Stimulated activated CD8-positive, alpha-beta memory T cell treated with anti-CD3 and anti-CD28 coated beads, Interleukin-4, amount 100 ng/mL, for 1 hour (primary cell): ENCODE measurements at places on chromosomes 5 and 9.

DNA sequence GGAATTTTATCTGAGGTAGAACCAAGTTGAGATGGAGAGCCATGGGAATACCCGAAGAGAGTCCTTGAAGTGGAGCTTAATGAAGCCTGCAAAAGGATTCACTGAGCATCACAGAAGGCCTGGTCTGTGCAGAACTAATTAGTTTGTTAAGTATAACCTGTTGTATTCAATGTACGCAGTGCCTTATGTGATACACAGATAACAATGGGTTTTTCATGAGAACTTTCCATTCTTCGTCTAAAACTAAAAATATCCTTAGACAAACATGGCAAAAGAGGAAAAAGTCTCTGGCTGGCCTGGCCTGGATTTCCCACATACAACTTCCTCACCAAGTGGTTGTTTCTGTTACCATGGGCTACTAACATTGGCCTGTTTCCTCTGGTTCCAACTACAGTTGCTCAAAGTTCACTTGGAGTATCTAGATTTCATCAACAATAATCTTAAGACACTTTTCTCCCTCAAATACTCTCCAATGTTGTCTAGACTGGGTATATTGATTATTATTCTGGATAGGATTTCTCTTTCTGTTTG lies 237.6 kb upstream of the ZNF462 start:
- no peak for DNase-seq

- no peak for DNase-seq
Measured at GRCh38 chr9:135374591-135374990, 105.0 kb upstream of the PPP1R26 start.

GRCh38 chr5:64876203-64876602 lies 107.5 kb downstream of the CWC27 start:
- no peak for DNase-seq

DNA sequence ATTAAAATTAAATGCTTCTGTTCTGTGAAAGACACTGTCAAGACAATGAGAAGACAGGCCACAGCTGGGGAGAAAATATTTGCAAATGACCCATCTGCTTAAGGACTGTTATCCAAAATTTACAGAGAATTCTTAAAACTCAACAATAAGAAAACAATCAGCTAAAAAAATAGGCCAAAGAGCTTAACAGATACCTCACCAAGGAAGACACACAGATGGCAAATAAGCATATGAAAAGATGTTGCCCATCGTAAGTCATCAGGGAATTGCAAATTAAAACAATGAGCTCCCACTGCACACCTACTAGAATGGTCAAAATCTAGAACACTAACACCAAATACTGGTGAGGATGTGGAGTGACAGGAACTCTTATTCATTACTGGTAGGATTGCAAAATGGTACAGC lies 10.3 kb downstream of the WNK2 start:
- no peak for DNase-seq

GRCh38 chr9:106324591-106325280 lies 538.2 kb upstream of the ZNF462 start:
- DNase-seq: no peak

DNA sequence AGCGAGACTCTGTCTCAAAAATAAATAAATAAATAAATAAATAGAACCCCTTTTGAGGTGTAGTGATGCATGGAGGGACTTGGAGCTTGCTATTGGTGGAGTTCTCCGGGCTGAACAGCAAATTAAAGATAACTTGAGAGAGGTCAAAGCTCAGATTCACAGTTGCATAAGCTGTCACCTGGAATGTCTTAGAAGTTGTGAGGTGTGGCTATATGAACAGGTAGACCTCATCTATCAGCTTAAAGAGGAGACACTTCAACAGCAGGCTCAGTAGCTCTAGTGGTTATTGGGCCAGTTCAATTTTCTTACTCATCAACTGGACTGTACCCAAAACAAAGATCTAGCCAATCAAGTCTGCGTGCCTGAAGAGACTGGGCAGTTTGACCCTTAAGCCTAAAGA lies 11.7 kb upstream of the STING1 start:
- DNase-seq: no peak

- no peak for DNase-seq
Measured at GRCh38 chr5:38607396-38607795, 51.0 kb upstream of the LIFR start.

DNA sequence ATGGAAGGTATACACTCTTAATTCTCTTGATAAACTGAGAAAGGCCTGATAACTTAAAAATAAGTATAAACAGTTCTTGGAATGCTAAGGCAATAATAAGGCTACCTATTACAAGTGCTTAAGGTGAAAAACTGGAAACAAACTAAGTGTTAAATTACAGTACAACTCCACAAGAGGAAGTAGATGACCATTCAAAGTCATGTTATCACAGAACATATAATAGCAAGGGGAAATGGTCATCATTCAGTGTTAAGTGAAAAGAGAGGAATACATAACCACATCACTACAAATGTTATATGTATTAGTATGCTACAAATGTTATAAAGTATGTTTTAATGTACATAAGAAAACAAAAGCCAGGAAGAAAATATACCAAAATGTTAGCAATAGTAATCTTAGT lies 135.9 kb downstream of the CCDC192 start:
- no peak for DNase-seq

DNA sequence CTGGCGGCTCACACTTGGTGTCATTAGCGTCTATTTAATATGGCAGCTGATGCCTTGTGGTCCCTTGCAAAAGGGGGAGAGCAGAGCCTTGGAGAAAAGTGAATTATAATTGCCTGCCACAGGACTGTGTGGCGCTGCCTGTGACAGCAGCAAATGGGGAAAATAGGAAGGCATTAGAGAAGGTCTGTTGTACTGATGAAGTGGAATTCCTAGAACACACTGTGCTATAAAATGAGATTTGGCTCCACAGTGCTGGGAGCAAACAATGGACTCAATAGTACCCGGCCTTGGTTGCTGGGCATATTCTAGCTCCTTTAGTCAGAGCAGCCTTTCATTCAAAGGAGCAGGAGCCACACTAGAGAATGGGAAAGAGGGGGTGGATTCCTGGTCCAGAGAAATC lies 21.3 kb downstream of the SEMA6A start:
- no peak for DNase-seq

- DNase-seq: no peak
Measured at GRCh38 chr9:70385426-70385825, 29.0 kb downstream of the KLF9 start.

DNA sequence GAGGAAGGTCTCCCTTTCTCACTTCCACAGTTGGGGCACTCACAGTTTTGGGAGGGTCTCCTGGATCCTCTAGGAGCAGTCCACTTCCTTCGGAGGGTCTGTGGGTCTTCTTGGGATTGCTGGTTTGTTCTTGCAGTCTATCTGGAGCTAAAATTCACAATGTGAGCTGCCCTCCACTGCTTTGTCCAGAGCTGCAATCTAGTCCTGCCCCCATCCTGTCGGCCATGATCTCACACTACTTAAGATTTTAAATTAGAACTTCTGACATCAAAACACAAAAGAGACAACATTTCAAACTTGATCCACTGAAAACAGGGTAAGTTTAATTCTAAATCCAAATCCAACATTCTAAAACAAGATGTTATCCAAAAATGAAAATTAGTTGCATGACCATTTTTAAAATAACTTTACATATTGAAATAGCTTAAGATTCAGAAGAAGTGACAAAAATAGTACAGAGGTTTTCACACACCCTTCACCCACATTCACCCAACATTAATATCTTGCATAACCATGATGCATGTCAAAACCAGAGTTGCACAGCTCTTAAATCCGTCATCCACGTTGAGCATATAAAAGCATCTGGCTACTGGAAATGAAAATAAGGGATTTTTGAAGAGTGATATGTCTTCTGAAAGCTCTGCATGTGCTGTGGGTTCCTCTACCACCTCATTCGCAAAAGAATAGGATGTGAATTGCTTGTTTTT lies 113.7 kb upstream of the EPB41L4A start:
- DNase-seq: no peak

GRCh38 chr9:110089681-110090370 lies 118.1 kb downstream of the C9orf152 start:
- no peak for DNase-seq

GRCh38 chr5:6616632-6617031 lies 16.2 kb downstream of the NSUN2 start:
- no peak for DNase-seq

GRCh38 chr5:24703934-24704333 lies 59.2 kb upstream of the CDH10 start:
- DNase-seq: no peak
